ENCODE measurements at places on chromosomes 5 and 9. TPM values are rescaled to one million over a fixed set of nuclear protein-coding genes. Genes with fewer than 3 reads are reported as not detected.

Gene FAM200C
- 0.54 TPM for total RNA-seq

GRCh38 chr9:1612886-1613285, 402.3 kb upstream of the SMARCA2 start:
- DNase-seq, result no peak

- DNase-seq, result no peak
These were observed 1929.6 kb upstream of the CDH6 start for GRCh38 chr5:29263915-29264351.

DNA sequence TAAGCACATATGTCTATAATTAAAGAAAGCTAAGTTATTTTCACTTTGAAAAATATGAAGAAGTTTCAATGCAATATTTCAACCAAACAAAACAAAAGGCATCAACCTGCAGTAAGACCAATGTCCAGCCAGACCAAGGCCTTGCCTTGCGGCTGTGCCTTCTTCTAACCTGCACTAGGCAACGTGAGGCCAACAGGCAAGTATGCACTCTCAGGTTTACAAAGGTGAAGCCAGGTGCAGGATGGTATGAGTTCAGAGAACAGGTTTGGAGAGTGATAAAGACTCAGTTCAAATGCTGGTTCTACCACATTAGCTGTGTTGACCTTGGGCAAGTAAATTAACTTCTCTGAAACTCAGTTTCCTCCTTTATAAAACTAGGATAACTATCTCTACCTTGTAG, 79.3 kb downstream of the KLHL3 start:
- DNase-seq, result no peak

- DNase-seq, result no peak
These were observed 52.8 kb downstream of the PRRT1B start for GRCh38 chr9:131598121-131598520.

Gene ACOT12
- total RNA-seq, result not detected

Gene SPINK4
- total RNA-seq, result not detected

DNA sequence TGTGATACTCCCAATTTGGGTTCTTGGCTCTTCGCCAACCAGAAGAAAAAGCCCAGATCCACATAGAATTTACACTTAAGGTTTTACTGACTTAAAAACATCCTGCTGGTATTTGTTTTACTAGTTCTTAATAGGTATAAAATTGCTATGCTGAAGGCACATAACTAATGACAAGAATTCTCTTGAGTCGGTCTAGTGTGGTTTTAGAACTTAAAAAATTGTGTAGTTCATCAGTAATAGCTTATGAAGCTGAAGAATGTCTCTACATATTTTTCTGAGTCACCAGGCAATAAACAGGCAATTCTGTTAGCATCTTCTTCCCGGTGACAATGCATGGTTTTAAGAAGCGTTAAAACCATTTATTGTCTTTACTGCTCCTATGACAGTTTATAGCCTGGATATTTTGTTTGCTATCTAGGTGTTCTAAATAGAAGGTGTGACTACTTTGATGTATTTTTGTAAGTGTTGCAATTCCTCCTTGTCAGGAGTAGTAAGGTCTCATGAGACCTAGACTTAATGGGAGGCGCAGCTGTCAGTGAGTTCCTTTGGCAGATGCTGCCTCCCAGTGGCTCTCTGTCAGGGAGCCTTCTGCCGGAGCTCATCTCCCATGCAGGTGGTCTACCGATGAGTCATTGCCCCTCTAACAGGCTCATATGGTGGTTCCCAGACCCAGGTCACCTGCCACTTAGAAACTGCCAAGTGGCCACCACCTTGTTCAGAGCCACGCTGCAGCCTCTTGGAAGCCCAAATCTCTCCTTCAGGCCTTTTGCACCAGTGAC, 173.8 kb downstream of the MAST4 start:
- DNase-seq, result no peak

DNA sequence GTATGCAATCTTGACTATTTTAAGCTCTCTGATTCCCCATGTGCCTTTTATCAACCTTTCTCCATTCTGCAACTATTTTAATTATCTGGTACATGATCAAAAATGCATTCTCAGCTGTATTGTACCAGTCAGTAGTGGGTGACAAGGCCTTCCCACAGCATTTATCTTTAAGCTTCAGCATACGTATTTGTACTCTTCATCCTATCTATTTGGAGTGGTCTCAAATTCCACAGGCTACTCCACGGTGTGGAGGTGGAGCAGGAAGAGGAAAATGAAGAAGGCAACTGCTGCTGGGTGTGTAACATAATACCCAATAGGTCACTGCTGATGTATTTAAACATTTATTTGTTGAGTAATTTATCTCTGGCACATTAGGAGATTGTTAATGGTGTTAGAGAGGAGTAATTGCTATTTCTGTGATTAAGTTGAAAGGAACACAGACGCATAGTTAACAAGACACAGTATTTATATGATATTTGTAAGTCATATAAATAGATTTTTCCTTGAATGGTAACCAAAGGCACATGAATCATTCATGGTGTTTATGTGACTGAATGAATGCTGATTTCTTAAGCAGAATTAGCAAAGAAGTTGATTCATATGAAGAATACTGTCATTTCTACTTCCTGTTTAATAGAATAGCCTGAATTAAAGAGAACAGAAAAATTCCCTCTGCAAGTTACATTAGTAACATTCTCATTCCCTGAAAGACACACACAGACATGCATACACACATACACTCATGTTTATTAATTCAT, 153.8 kb upstream of the NR3C1 start:
- no peak for DNase-seq

Gene TMOD1
- 178 TPM for total RNA-seq

DNA sequence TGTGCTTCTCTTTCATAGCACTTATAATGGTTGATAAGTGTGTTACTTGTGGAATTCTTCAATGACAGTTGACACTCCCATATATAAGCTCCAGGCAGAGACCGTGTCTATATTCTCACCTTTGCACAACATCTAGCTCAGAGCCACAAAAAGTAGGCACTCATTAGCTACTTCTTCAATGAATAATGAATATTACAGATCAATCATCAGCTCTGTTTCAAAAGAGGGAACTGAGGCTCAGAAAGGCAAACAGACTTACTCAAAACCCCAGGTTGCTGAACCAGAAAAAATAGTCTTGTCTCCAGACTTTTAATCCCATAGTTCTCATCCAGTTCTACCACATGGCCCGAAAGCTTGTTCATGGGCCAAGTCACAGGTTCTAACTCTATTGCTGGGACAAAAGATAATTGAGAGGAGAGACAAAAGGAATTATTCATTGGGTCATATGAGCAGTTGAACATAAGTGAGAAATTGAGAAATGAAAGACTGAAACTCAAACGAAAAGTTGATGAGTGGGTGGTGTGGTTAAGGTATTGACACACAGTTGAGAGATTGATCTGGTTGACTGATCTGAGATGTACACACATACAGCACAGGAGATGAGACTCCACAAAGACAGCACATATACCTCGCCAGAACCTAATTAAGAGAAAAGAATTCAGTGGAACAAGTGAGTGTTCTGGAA, 381.6 kb downstream of the EFNA5 start:
- DNase-seq, result no peak

DNA sequence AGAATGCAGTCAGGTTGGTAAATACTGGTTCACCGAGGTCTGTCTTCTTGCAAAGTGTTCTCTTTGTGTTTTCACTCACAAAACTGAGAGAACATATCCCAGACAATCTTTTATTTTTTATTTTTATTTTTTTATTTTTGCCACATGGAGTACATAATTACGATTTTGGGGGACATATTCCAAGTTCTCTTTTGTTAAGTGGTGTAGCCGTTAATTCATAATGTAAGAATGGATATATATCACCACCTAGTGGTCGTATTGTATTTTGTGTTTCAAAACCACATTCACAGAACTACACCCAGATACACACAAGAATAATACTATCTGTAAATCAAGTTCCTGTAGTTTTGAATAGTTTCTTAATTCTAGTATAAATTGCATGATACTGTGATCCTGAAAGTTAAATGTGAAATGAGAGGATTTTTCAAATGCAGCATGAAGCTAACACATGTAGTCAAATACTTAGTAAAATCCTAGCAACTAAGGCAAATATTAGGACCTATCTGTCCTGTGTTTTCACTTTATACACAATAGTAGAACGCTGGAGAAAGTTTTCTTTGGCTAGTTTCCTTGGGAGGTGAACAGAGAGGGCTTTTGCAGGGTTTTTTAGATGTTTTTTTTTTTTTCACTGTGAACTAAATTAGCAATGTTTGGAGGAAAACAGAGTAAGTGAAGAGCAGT, 92.7 kb downstream of the VCAN start:
- no peak for DNase-seq

- DNase-seq, result peak; percentile 73
These were observed 129.0 kb downstream of the COL23A1 start for GRCh38 chr5:178461004-178461730.

- DNase-seq, result no peak
These were observed 7.6 kb downstream of the MLLT3 start for GRCh38 chr9:20614602-20615216.

Gene SRP19
- 38.6 TPM for total RNA-seq

DNA sequence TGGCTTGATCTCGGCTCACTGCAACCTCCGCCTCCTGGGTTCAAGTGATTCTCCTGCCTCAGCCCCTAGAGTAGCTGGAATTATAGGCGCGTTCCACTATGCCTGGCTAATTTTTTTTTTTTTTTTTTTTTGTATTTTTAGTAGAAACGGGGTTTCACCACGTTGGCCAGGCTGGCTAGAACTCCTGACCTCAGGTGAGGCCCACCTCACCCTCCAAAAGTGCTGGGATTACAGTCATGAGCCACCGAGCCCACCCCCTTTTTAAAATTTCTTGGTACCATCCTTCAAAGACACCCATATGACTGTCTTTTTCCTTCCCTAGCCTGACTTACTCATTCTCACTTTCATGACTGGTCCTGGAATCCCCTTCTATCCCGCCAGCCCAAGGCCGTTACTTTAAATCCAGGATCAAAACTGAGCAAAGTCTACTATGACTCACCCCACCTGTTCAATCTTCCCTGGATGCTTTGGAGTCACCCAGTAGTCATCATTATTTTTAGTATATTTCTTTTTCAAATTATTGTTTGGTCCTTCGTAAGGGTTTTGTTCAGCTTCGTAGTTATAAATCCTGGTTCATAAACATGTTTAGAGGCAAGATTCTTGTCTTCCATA, 1.2 kb upstream of the TBCA start:
- no peak for DNase-seq

Gene TSSK1B
- total RNA-seq, result not detected

Gene PCDHGB6
- 4.1 TPM for total RNA-seq

DNA sequence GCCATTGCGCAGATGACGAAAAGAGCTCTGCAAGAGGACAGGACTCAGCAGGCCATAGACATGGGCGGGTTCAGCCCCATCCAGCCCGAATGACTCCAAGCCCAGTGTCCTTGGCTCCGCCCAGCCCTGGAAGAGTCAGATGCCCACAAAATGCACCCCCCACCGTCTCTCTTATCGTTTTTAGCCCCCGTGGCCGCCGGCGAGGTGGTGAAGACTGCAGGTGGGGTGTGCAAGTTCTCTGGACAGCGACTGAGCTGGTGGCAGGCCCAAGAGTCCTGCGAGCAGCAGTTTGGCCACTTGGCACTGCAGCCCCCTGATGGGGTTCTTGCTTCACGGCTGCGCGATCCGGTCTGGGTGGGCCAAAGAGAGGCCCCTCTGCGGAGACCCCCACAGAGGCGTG, 2.1 kb downstream of the ADGRD2 start:
- no peak for DNase-seq

Gene FOXD4L4
- total RNA-seq, result not detected

GRCh38 chr5:3335301-3335700, 260.3 kb upstream of the IRX1 start:
- DNase-seq, result no peak

GRCh38 chr9:82302968-82303655, 314.5 kb downstream of the SPATA31D1 start:
- no peak for DNase-seq

Gene GFI1B
- not detected for total RNA-seq

DNA sequence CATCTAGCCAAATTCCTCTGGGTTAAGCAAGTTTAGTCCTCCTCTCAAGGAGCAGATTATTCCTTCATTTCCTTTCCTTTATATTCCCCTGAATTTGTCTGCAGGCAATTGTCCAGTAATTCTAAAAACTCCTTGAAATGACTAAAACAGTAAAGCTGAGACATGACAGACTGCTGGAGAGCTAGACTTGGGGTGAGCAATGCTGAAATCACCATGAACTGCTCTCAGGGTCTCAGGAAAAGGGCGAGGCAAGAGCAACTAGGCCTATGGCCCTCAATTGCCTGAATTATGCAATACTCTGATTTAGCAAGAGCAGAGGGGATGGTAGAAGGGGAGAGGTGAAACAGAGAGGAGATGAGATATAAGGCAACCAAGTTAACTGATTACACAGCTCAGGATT, 172.9 kb upstream of the NREP start:
- DNase-seq, result peak; percentile 14

Gene SHISAL2B
- total RNA-seq, result not detected

Gene GBGT1
- 3.3 TPM for total RNA-seq

DNA sequence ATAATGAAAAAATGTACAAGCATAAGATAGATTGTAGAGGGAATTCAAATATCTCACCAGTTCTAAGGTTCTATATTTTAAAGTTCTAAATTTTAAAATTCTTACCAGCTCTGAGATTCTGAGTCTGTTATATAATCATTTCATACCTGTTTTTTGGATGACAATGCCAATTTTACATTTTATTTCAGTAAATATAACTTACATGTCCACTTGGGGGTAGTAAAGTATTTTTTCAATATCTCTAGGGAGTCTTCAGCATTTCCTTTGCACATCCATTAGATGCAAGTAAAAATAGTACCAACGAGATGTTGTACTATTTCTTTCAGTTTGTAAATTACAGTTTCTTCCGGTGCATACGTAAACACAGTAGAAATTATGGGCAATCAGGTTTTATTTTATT, 25.7 kb downstream of the NMUR2 start:
- DNase-seq, result no peak

DNA sequence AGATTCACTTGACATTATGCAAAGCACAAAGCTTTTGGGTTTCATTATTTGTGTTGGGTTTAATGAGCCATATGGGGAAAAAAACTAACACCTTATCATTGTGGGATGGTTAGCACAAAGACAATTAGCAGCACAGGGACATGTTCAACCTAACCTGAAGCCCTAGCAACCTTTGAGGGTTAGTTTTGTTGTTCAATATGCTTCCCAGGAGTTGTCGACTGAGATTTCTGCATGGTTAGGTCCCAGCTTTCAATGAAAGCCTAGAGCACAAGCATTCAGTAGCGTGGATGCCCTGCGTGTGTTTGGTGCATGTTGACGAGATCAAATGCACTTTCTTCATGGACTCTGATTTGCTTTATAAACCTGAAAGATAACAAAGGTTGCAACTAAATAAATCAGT, 565.2 kb upstream of the TLE4 start:
- DNase-seq, result no peak

- DNase-seq, result no peak
These were observed 235.9 kb downstream of the FER start for GRCh38 chr5:108983461-108984092.

DNA sequence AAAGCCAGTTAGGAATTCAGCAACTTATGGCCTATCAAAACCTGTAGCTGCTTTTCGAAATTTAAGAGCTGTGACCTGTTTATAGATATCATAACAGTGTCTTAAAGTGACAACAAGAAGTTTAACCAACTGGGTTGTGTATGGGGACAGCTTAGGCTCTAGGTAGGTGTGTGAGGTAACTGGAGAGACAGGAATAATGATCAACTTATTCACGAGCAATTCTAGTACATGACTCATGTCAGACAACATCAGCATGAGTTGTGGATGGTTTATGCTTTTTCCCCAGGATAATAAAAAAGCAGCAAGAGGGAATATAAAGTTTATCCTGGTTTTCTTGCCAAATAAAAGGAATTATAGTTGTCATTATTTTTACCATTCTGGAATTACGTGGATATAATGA, 88.6 kb downstream of the GDNF start:
- no peak for DNase-seq

Measured in psoas muscle (tissue), 8 donors.